ENCODE measurements at places on chromosomes 5 and 9.

GRCh38 chr9:83526211-83526610 lies 12.0 kb downstream of the FRMD3 start:
- no peak for DNase-seq

DNA sequence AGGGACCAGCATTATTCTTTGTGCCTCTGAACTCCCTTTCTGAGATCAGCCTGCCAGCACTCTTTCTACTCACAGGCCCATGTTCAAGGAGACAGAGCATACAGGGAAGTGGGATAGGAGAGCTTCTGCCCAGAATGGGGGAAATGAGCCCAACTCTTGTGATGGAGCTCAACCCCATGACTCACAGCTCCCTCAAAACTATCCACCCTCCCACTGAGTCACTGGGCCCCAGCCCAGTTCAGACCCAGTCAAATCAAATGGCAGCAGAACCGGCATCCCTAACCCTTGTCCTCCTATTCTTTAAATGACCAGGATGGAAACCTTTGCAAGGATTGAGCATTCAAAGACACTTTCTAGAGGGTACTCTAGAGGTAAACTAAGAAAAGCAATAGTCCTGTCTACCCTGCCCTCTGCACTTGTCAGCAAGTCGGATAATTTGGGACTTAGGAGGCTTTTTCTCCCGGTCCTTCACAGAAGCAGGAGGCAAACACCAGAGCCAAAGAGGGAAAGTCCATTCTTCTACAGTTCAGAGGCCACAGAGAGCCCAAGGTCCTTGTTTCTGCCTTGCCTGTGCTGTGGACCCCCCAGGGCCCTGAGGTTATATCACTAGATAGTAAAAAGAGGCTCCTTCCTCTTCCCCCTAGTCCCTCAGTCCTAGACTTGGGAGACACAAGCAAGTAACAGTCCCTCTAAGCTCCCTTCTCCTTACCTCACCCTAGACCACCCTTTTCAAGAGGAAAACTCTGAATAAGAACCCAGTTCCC lies 3.2 kb downstream of the ATOSB start:
- DNase-seq = no peak

- DNase-seq = no peak
These were observed 103.2 kb upstream of the SPATA31D4 start for GRCh38 chr9:81824802-81825730.

GRCh38 chr9:121651295-121652020 lies at the start of gene DAB2IP:
DAB2IP (plus strand) TSS chr9:121651634; CDS start chr9:121651776, 142 bp downstream.
- DNase-seq = peak; percentile 88

- DNase-seq = no peak
These were observed 426.7 kb downstream of the ZSWIM6 start for GRCh38 chr5:61758711-61759110.

GRCh38 chr5:106796081-106796480 lies 874.7 kb downstream of the EFNA5 start:
- DNase-seq = no peak

DNA sequence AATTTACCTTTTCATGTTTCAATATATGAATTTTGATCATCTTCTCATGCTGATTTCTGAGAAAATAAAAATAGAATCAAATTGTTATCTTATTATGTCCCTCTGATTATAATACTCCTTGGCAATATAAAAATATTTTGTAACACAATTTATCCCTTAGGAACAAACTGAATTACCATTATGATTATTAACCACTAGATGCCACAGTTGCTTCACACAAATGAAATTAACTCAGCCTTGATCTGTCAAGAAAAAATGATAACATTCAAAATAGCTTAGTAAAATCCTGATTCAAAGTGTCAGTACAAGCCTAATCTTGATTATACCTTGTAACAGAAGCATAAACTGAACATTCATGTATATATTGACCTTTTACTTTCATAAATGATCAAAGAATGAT lies 4.8 kb upstream of the CHSY3 start:
- DNase-seq = no peak

Data from neuronal stem cell (in vitro differentiated cells).